ENCODE measurements at places on chromosomes 11 and 22. TPM values are rescaled to one million over a fixed set of nuclear protein-coding genes. Genes with fewer than 3 reads are reported as not detected.

GRCh38 chr11:22633354-22633902 is 7.8 kb upstream of the FANCF start:
- H3K4me1 ChIP-seq: no peaks in the 10 kb centered on the region
- DNase-seq: no peak
- H3K27me3 ChIP-seq: no peaks in the 10 kb centered on the region
- no peak overlapping the region for H3K27ac ChIP-seq

Gene MUC6
- not detected for total RNA-seq

DNA sequence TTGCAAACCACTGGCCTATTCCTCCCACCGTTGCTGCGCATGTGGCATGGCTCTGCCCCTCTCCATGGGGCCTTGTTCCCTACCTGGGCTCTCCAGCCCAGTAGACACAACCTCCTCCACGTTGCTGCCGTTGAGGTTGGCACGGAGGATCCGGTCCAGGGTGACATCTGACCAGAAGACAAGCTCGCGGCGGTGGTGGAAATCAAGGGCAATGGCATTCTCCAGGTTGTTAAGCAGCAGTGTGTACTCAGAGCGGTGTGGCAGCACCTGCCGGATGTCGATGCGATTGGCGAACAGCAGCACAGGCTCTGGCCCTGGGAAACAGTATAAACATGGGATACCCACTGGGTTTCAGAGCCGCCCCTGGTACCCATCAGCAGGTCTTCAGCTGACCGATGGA is 23.8 kb downstream of the LRP4 start:
- H3K36me3 ChIP-seq: peaks cover 44% of the 10 kb centered on the region
- no peak overlapping the region for H3K27ac ChIP-seq
- DNase-seq: no peak

Gene APOBEC3C
- 10.5 TPM for total RNA-seq

- H3K36me3 ChIP-seq: no peaks in the 10 kb centered on the region
- H3K27ac ChIP-seq: no peak overlapping the region
- no peaks in the 10 kb centered on the region for H3K4me1 ChIP-seq
Observed at GRCh38 chr11:81907996-81908395, 825.7 kb downstream of the FAM181B start.

Gene SLC5A12
- not detected for total RNA-seq

Gene CHRM1
- 4.0 TPM for total RNA-seq

DNA sequence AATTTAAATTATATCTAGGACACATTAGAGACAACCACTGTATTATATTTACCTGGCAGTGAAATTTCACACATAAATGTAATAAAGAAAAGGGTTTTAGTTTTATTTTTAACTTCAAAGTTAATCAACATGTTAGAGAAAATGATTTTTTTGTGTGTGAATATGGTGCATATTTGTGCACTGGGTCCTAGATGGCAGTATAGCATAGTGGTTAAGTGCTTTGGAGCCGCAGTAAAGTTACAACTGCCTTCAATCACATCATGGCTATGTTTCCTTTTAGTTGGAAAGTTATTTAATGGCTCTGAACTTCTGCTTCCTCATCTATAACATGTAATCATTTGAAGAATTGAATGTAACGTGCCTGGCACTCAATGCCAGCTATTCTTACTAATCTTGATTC is 108.9 kb upstream of the DDI1 start:
- no peak overlapping the region for H3K27ac ChIP-seq
- no peaks in the 10 kb centered on the region for H3K4me1 ChIP-seq
- no peaks in the 10 kb centered on the region for H3K27me3 ChIP-seq
- DNase-seq: no peak
- no peak overlapping the region for H3K4me3 ChIP-seq

DNA sequence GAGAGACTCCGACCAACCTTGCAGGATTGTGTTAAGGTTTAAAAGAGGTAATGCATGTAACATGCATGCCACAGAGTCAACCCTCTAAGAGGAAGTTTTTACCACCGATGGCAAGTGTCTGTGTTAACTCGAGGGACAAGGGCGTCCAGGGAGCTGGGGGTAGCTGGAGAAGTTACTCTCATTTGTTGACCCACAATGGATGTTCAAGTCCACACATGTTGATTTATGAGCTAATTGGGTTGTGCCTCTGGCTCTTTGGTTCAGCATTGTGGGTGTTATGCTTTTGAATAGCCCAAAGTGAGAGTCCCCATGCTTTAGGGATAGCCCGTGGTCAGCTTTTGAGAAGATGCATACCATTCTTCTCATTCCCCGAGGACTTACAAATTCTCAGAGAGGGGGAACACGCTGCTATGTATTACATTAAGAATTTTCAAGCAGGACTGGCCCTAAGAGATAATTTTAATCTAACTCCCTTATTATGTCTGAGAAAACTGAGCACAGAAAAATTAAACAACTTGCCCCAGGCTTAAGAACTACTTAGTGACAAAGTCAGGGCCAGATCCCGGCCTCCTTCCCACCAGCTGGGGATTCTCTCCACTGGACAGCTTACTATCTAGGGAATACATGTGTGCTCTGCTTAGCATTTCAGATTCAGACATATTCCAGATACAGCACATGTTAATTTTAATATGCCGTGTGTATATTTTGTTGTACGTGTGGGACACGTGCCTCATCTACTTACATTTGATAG is 5.2 kb upstream of the PLET1 start:
- H3K27me3 ChIP-seq: no peaks in the 10 kb centered on the region
- DNase-seq: no peak
- H3K4me1 ChIP-seq: no peaks in the 10 kb centered on the region
- no peak overlapping the region for H3K27ac ChIP-seq
- no peak overlapping the region for H3K4me3 ChIP-seq
- H3K36me3 ChIP-seq: no peaks in the 10 kb centered on the region

Gene RFPL3
- total RNA-seq: not detected

- no peak overlapping the region for H3K27ac ChIP-seq
- DNase-seq: no peak
- H3K4me1 ChIP-seq: peaks cover 26% of the 10 kb centered on the region
- H3K27me3 ChIP-seq: peaks cover 29% of the 10 kb centered on the region
Observed at GRCh38 chr11:2213384-2213842, 41.8 kb upstream of the TH start.
